ENCODE measurements at places on chromosomes 16 and 17.

GRCh38 chr16:49440156-49441065 is 66.8 kb downstream of the C16orf78 start:
- no peak for DNase-seq

DNA sequence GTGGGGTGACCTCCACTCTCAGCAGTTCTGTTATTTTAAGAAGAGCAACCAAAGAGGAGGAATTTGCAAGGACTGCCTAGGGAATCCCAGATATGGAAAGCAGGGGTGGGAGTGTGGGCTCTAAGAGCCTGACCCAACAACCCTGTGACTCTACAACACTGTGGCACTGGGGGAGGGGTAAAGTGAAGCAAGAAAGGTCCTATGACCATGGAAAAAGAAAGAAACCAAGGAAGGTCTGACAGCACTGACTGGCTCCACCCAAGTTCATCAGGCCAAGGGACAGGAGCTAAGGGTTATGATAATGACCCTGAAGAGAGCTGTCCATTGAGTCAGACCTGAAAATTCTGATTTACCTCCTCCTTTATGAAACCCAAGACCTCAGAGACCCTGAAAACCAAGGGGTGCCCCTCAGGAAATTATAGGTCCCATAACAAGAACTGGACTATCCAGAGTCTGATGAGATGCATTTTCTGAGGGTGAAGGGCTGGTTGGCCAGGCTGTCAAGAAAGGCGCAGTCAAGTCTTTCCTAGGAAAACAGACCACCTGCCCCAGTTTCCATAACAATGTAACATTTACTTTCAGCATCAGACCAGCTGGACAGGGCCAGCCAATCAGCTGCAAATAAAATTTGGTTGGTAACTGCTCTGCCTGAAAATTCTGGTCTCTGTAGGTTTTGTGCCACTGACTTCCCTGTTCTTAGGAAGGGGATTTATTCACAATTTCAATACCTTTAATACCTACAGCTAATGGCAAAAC is 53.8 kb upstream of the MTMR4 start:
- DNase-seq: no peak

DNA sequence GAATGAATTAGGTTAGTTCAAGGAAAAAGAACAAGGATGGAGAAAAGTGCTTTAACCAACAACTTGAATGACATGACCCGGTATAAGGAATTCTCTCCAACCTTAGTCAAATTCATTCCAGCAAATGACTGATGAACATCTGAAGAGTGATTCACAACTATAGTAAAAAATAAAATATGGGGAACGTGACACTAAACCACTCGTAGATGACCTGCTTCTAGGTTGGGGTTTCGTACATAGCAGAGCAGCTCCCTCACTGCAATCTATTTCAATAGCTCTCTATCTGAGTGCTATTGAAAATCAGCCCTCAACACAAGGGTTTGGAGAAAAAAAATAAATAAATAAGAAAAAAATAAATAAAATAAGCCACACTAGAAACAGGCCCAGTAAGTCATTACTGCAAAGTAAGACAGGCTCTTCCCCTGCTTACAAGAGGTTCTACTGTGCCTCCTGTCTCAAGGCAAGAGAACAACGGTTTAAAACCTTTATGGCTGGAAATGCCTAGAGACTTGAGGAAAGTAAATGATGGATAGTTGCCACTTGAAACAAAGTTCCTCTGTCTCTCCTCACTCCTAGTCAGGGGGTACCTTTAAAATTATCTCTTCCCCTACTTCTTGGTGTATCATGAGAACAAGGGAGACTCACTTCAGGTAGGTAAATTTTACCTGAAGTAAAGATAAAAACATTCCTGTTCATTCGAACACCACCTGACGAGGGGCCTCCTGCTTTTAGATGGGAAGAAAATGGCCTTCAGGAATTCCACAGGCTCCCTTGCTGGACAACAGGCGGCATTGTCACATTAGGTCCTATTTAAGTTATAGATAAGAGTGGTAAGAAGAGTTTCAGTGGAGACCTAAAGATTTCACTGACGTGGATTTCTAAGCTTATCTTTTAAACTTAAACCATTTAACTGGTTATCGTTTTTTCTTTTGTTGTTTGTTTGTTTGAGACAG is 20.5 kb downstream of the COG7 start:
- no peak for DNase-seq

- no peak for DNase-seq
These were observed 6.4 kb upstream of the LGALS3BP start for GRCh38 chr17:78986048-78986648.

- DNase-seq: no peak
These were observed 93.4 kb upstream of the TMEM132E start for GRCh38 chr17:34485999-34486398.

- no peak for DNase-seq
These were observed 15.8 kb downstream of the PLCD3 start for GRCh38 chr17:45116434-45117016.

DNA sequence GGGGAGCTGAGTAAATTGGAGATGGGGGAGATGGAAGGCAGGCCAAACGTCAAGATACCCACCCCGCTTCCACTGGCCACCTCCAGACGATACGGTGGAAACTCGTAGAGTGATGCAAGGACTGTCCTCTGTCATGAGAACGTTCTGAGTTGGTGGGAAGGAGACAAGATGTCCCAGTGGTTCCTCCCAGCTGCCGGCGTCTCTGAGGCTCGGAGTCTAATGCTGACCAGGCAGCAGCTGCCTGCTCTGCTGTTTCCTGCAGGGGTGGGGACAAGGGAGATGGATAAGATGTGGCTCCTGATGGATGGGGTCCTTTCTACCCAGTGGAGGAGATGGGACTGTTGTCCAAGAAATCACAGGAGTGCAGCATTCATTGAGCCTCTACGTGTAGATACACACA is 28.2 kb upstream of the C1QL1 start:
- no peak for DNase-seq

- no peak for DNase-seq
These were observed 10.7 kb downstream of the DLX3 start for GRCh38 chr17:49984283-49984682.

DNA sequence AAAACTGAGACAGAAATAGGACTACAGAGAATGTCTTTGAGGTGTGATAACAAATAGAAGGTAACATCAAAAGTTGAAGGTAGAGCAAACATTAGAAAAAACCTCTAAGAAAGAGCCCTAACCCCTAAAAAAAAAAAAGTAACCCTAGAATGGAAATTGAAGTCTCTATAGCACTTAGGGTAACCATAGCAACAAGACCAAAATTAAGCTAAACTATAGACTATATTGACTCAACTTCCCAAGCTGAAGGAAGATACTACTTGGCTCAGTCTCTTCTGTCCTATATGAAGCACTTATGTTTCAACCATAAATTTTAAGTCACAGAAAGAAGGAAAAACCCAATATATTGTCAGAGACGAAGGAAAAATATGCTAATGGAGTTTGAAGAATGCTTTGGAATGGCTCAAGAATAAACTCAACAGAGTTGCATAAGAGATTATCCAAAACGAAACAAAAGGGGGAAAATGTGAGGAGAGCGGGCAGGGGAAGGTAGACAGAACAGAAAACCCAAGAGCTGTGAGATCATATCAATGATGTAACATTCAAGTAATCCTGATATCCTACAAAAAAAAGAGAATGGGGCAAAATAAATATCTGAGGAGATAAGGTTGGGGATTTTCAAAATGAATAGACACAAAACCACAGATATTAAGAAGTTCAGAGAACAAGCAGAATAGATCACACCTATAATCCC is 88.4 kb downstream of the USP32 start:
- no peak for DNase-seq

DNA sequence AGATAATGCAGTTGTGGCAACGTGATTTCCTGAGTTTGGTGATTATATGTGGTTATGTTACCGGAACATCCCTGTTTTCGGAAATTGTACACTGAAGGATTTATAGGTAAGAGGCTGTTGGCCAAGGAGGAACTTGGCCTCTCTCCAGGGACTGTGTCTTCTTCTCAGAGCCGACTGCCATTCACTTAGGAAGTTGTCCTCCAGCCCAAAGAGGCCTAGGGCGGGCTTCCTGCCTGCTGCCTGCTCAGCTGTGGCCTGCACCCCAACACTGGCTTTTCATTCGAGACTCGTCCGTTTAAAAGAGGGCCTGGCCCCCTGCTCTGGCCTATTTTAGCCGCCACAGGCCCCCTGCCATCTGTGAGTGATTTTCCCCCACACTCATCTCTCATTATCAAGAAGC is 64.3 kb downstream of the ZDHHC7 start:
- DNase-seq: no peak

GRCh38 chr16:57826706-57827625 is 24.7 kb upstream of the KIFC3 start:
- no peak for DNase-seq

- DNase-seq: no peak
These were observed 80.7 kb downstream of the HS3ST3A1 start for GRCh38 chr17:13520899-13521572.

DNA sequence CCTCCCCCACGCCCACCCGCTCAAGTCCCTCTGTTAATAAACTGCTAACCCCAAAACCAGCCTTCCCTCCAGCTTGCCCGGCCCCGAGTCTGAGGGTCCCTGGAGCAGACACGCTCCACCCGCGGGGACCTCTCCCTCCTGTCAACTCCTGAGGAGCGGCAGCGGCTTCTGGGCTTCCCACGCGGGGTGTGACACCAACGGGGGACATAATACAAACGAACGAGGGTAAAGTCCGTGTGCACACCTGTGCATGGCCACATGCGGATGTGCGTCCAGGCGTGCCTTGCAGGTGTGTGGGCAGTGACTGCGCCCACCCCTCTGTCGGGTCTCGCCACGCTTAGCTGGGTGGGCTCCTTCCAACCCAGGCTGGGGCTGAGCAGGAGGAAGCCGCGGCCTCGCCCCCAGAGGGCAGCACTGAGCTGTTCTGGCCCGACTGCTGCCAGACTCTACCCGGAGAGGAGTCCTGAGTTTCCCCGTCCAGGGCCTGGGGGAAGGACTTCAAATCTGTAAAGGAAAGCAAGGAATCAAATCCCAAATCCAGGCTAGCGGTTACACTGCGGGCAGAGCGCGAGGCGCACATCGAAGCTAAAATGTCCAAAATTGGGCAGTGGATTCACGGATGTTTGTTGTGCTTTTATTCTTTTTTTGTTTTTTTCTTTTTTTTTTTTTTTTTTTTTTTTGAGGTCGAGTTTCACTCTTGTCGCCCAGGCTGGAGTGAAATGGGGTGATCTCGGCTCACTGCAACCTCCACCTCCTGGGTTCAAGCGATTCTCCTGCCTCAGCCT is 24.2 kb upstream of the KRT17 start:
- peak; percentile 87 for DNase-seq

DNA sequence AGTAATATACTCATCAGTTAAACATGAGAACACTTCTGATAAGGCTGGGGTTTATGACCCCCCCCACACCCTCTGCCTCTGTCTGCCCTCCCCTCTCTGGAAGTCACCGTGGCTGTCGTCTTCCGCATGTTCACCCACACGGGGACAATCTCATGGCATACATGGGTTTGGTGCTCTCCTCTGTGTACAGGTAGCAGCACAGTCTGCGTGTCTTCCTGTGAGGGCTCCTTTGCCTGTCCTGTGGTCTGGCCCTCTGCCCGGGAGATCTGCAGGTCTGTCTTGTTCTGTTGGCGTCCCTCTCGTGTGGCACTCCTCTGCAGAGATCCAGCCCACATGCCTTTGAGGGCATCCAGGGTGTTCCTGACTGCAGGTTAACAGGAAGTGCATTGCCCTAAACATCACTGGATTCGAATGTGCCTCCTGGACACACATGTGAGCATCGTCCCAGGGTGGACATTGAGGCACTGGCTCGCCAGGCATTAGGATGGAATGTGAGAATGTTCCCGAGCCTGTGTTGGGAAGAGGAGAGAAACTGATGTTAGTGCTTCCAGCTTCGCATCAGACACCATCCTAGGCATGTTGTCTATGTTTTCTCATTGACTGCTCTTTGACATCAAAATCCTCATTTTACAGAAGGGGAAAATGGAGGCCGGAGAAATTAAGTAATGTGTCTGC is 54.5 kb downstream of the NKD1 start:
- peak; percentile 83 for DNase-seq

DNA sequence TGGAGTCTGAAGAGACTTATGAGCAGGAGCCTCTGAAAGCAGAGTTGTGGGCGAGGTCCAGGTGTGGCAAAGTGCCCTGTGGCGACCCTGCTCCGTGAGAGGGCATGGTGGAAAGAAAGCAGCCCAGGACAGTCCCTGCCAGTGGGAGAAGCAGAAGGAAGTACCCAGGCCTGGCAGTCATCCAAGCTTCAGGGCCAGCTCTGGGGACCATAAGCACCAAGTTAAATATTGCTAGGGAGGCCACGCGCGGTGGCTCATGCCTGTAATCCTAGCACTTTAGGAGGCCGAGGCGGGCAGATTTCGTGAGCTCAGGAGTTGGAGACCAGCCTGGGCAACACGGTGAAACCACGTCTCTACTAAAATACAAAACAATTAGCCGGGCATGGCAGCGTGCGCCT is 4.9 kb upstream of the ASGR1 start:
- DNase-seq: no peak

DNA sequence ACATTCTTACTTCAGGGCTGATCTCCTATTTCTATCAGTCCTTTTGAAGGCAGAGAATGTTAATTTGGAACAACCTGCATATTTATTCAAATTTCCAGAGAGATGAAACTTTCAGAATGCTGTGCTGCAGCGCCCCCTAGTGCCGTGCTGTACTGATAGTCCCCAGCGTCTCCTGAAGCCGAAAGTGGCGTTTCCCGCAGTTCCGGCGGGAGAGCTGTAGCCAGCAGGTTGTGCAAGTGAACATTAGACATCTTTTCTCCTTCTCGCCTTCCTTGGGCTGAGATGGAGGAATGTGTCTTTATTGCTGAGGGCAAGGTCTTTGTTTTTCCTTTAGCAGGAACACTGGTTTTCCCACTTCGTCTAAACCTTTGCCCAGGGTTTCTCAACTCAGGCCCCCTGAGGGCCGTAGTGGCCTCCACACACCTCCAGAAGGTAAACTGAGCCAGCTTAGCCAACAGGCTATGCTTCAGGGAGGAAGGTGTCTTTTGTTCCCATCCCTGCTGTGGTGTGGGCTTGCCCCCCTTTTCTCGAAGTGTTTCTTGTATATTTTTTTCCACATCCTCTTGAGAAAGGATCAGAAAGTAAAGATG is 26.4 kb downstream of the USP10 start:
- DNase-seq: peak; percentile 92

Data from CD8-positive, alpha-beta T cell (primary cell).